ENCODE measurements at places on chromosomes 13 and 19.

DNA sequence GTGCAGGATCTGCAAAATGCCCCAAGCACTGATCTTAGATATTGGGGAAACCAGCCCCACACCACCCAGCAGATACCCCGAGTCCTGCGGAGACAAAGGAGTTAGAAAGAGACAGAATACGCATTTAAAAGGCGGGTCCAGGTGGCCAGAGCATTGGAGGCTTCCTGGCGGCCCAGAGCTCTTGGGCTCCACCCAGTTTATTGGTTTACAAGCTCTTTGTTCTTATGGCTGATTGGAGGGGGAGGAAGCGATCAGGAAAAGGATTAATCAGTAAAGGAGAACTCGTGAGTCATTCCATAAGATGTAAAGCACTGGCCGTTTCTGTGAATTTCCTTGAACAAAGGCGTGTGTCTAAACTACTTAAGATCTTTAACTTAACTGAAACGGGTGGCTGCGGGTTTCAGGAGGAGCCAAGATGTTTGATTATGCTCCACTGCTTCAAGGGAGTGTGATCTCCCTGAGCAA, 926 bp downstream of the ZNF587 start:
- peak; percentile 53 for DNase-seq

DNA sequence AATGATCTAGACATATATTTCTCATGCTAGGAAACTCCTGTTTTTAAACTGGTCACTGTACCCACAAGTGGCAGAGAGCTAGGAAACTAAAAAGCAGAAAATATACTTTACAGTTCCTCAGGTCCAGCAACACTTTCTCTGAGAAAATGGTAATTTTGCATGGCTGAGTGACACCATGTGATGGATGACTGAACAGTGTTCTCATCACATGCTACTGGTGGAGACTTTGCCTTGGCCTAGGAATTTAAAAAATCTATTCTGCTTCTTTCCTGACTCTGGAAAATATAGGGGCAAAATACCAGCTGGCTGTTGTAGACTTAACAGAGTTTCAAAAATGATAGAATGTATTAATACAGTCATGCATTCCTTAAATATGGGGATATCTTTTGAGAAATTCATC, 50.0 kb downstream of the LATS2 start:
- peak; percentile 26 for DNase-seq

GRCh38 chr19:51145916-51146493, 3.9 kb downstream of the SIGLEC7 start:
- DNase-seq: no peak

GRCh38 chr19:50599427-50599826, 31.2 kb upstream of the LRRC4B start:
- DNase-seq: no peak

DNA sequence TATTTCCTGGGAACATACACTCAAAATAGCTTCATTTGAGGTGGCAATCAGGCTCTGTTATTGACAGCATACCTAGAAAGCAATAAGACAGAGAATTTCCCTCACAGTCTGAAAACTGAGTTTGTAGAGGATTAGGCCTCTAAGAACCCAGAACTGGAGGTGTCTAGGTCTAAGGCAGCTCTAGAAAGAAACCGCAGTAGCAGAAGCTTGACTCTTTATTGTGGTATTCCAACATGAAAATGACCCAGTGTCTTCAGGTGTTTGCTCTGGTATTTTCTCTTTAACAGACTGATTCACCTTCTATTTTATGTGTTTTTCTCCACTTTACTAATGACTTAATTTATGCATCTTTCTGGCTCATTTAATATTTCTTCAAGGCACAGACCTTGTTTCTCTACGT, 8.5 kb downstream of the COG6 start:
- no peak for DNase-seq

DNA sequence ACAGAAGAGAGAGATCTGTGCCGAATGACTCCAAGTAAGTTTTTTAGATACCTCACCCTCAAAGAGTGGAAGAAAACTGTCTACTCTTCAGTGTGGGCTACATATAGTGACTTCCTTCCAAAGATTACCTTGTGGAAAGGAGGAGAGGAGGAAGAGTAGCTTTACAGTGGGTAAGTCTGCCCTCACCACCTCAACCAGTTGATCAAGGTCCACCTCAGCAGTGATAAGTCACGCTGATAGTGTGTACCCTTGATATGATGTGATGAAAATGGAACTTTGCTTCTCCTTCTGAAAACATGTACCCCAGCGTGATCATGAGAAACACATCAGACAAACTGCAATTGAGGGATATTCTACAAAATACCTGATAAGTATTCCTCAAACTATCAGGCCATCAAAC, 20.6 kb downstream of the KLF5 start:
- no peak for DNase-seq
